Activated naive CD4-positive, alpha-beta T cell treated with anti-CD3 and anti-CD28 coated beads, Interleukin-2, amount 50 U/mL, for 16 hours (primary cell): ENCODE measurements at places on chromosomes 6 and 20.

- no peak for DNase-seq
Measured at GRCh38 chr20:62202676-62203377, 17.3 kb downstream of the HRH3 start.

- no peak for DNase-seq
Measured at GRCh38 chr6:32638532-32639219, 1.5 kb downstream of the HLA-DQA1 start.

DNA sequence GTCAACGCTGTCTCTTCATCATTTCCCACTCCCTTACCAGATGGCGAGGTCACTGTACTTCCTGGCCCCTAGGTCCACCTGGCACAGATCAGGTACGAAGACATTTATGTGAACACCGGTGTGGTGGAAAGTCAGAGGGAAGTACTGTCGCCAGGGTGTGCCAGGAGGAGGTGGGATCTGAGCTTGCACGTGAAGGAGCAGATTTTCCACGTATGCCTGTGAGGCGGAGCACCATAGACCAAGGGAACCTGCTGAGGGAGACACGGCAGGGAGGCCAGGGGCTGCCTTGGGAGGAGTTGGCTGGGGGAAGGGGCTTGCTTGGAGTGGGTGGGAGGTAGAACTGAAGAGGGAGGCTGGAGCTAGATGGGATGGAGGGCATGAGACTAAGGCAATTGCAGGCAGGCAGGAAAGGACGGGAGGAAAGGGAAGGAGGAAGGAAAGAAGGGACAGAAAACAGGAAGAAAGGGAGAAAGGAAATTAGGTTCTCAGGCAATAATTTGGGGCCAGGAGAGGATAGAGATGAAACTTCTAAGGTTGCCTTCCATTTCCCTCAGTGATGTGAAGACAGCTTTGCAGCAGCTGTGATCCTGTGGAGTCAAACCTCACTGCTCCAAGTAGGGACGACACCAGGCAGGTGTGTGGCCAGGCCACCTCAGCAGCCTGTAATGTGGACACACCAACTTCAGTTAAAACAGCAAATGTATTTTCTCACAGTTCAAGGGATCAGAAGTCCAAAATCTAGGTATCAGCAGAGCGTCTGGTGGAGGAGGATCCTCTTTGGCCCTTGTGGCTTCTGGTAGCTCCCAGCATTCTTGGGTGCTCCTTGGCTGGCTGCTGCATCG is 46.8 kb downstream of the CHMP4B start:
- no peak for DNase-seq

GRCh38 chr6:31358302-31358701 is 1.3 kb upstream of the HLA-B start:
- no peak for DNase-seq

DNA sequence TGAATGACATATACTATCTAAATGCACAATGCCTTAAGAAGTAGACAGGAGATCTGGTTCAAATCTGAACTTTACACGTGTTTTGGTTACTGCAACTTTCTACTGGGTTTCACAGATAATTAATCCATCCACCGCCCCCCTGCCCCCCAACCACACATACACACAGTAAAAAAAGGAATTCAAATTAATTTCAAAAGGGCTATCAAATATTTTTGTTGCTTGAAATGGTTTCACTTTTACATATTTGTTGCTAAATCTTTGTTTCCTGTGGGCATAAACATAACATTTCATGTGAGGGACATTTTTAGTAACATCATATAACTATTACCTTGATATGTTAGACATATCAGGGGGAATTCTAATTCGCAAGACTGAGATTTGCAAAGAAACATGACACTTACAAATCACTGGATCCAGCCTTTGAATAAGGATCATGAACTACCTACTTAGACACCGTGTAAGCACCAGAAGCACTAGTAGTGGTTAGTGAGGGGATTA is 7.5 kb downstream of the NEDD9 start:
- DNase-seq: no peak

GRCh38 chr6:150719831-150720230 is 120.1 kb downstream of the PLEKHG1 start:
- no peak for DNase-seq

DNA sequence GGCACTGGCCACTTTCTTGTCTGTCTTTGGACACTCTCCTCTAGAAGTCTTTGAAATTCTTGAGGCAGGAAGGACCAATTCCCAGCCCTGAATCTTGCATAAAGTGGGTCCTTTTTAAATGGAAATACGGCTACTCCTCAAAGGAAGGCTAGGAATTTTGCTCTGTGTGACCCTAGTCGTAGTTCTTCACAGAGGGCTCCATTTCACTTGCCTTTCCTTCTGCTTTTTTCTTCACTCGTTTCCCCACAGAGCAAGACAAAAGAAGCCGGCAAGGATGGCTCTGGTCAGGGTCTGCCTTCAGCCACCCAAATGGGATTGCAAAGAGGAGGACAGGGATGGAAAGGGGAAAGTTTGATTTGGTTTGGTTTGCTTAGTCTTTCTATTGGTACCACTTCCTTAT is 25.8 kb downstream of the HLA-E start:
- no peak for DNase-seq

GRCh38 chr6:33979750-33980149 is 166.1 kb downstream of the GRM4 start:
- DNase-seq: no peak

DNA sequence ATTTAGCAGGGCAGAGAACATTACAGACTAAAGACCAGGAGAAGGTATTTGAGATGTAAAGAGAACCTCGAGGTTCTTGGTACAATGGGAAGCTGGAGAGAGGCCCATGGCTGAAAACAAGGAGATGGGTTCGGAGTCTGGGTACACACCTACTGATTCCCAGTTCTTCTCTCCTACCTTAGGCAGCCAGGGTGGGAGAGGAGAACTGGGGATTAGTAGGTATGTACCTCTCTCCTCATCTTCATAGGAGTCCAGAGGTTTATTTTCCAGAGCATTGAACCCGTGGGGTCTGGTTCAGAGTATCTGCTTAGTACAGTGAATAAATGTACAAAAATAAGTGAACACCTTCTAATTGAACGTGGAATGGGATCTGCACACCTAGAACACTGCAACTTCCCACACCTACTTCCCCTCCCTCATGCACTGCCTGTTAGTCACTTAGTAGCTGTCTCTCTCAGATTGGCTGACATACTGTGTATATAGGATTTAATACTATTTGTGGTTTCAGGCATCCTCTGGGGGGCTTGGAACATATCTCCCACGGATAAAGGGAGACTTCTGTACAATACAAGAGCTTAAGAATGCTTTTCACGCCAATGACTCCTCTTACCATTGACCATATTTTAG is 23.5 kb upstream of the NUP153 start:
- DNase-seq: no peak

GRCh38 chr6:104771258-104771832 is 88.4 kb downstream of the HACE1 start:
- no peak for DNase-seq

DNA sequence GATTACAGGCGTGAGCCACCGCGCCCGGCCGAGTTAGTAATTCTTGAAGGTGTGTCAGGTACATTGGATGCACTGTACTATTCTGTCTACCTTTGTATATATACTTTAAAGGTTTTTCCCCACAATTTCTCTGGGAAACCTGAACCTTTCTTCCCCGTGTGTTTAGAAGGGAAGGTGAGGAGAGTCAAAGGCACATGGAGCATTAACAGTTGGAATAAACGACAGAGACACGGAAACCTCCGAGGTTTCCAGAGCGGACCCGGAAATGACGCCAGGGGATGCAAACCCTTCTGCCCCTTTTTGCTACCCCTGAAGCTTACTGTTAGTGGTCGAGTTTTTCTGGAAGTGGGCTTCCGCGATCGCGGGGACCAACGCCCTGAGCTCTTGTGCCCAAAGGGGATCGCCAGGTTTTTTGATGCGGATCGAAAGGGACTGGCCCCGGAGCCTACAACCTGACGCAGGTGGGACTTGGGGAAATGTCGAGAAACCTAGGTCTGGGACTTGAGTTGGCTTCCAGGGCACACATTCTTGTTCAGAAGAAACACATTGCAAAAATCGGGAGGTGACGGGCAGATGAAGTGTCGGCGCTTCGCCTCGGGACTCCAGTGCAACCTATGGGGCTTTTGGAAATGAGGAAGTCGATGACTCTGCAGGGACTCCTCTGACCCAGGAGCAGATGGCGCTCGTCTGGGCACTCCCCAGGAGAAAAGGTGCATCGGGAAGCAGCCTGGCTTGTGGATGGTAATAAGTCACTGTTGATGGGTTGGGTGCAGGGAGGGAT is 218.2 kb downstream of the OR2B2 start:
- no peak for DNase-seq

DNA sequence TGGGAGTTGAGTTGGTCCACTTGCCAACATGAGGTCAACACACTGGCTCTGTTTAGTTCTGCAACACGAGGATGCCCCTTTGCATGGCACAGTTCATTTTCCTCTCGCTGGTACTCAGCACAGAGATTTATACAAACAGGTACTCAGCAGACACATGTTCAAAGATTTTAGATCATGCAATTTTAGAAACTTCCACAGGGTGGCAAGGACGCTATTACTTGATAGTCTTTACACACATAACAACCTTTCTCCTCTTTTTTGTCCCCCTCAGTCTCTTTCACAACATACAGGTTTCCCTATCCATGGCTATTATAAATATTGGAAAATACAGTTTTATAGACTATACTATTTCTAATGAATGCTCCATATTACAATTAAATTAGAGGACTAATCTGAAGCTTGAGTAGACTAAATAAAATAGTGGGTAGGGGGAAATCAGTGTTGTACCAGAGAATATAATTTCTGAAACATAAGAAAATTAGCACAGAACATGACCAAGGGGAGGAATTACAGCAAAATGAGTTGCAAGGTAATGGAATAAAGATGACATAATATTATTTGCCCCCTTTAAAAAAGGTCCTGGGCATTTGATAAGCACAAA is 331.8 kb upstream of the BTBD3 start:
- no peak for DNase-seq
